ENCODE measurements at places on chromosomes 13 and 19.

GRCh38 chr13:109156181-109156935 is 526.9 kb downstream of the MYO16 start:
- DNase-seq = no peak

GRCh38 chr13:71045101-71045500 is 821.9 kb downstream of the DACH1 start:
- DNase-seq = no peak

GRCh38 chr13:64753233-64754000 is 2476.7 kb downstream of the PCDH9 start:
- DNase-seq = no peak

GRCh38 chr19:3440082-3440481 is 40.2 kb downstream of the SMIM24 start:
- DNase-seq = no peak

- no peak for DNase-seq
Measured at GRCh38 chr19:16736709-16737108, 17.1 kb downstream of the NWD1 start.

GRCh38 chr13:38981096-38981495 is 9.5 kb downstream of the STOML3 start:
- no peak for DNase-seq

DNA sequence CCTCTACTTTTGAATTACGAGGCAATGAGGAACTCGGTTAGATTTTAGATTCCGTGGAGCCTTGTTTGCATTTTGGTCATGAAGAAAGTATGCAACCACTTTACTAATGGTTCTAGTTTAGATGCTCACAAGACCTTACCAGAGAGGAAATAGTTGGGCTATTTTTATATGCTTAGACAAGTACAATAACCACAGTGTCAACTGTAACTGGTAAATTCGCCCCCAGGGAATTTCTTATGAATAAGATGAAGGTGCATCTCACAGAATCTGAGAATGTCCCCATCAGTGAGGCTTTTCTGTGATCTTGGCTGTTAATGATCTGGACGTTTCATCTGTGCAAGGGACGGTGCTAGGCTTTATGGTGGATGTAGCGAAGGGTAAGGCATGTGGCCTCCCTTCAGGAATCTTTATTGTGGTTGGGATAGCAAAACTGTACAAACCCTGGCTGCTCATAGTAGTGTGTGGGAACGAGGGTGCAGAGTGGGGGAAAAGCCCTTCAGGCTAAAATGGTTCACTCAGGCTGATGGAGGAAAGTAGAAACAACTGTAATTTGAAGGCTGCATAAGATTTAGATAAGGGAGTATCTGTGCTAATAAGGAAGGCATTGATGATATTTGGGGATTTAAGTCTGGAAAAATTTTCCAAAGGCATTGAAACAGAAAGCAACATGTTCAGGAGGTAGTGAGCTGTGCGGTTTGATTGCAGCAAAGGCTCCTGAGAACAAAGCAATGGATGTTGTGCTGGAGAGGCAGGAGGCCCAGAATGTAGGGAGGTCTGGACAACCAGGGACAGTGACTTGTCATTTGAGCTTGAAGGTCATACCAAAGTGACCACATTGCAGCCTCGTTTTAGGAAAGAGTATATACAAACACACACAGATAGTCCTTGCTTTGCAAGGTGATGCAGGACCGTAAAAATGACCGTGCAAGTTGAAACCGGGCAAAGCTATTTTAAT is 28.4 kb downstream of the UBAC2 start:
- DNase-seq = no peak

DNA sequence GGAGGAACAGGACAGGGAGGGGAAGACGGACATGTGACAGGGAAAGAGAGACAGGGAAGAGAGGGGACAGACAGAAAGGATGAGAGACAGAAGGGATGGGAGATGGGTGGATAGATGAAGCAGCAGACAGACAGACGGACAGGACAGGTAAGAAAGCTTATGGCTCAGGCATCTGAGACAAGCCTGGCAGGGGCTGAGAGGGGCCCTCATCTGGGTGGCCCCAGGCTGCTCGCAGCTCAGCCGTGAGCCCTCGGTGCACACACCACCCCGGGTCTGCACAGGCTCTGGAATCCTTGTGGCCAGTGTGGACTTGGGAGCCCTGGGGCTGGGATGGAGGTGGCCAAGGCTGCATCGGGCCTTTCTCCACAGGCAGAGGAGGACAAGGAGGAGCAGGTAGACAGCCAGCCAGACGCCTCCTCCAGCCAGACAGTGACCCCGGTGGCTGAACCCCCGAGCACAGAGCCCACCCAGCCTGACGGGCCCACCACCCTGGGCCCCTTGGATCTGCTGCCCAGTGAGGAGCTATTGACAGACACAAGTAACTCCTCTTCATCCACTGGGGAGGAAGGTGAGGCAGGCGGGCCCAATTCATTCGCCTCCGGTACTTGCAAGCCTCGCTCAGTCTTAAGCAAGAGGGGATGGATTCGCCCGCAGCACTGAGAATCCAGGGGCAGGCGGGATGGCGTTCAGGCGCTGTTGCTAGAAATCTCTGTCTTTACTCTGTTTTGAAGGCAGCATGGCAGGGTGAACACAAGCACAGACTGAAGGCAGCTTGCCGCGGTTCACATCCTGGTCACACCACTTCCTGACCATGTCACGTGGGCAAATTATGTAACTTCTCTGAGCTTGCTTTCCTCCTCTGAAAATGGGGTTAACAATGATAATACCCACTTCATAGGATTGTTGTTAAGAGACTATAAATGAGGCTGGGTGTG is 14.0 kb downstream of the GRAMD1A start:
- no peak for DNase-seq

DNA sequence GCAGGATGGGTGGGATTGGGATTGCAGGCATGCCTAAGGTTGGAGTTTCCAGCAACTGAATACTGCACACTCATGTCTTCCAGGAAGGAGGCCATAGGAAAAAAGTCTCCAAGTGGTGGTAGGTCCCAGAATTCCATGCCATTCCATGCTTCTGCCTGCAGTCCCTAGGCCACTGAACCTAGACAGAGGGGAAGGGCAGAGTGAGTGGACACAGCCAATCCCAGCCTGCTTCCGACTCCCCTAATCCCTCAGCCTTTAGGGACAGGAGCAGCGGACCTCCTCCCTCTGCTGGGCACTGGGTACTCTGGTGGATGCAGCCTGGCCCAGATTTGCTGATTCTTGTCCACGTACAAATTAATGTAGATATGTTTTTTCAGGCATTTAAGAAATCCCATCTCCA is 17.0 kb downstream of the VSTM2B start:
- no peak for DNase-seq

- no peak for DNase-seq
Measured at GRCh38 chr13:112954488-112955270, 14.3 kb upstream of the MCF2L start.

- no peak for DNase-seq
Measured at GRCh38 chr19:56637976-56638555, 4.9 kb upstream of the SMIM17 start.

- no peak for DNase-seq
Measured at GRCh38 chr13:43959291-43959690, 79.6 kb downstream of the LACC1 start.

GRCh38 chr13:30667014-30667413 is 49.3 kb downstream of the USPL1 start:
- DNase-seq = no peak

GRCh38 chr19:56885173-56885985 is 44.9 kb upstream of the PEG3 start:
- no peak for DNase-seq

- DNase-seq = no peak
Measured at GRCh38 chr19:54893406-54893805, 12.5 kb upstream of the NCR1 start.

GRCh38 chr13:23450340-23451046 is 17.0 kb upstream of the SACS start:
- DNase-seq = no peak
